ENCODE measurements at places on chromosomes 5 and 9.

GRCh38 chr9:126457175-126457547 lies 130.5 kb downstream of the MVB12B start:
- no peak for DNase-seq

- no peak for DNase-seq
These were observed 24.0 kb upstream of the KLF9 start for GRCh38 chr9:70438341-70438928.

GRCh38 chr9:70581214-70581954 lies 166.9 kb upstream of the KLF9 start:
- DNase-seq: no peak

DNA sequence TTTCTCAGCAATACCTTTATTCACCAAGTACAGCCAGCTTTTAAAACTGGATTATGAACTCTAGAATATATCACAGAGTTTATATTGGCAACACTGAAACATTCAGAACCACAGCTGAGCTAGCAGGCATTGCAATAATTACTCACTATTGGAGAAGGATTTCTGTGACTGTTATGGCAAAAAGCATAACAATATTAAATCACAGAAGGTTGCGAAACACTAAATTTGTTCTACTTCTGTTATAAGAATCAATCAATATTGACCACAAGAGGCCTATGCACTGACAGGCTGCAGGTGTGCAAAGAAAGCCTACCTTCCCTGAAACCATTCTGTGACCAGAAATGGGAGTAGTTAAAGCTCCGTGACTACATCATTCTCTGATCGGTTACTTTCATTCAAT lies 59.2 kb downstream of the AP3B1 start:
- DNase-seq: no peak

- no peak for DNase-seq
These were observed 64.5 kb downstream of the MTREX start for GRCh38 chr5:55372130-55372925.

- DNase-seq: no peak
These were observed 153.6 kb downstream of the MSX2 start for GRCh38 chr5:174877987-174878386.

GRCh38 chr9:93860694-93861658 lies 94.2 kb downstream of the BARX1 start:
- no peak for DNase-seq

DNA sequence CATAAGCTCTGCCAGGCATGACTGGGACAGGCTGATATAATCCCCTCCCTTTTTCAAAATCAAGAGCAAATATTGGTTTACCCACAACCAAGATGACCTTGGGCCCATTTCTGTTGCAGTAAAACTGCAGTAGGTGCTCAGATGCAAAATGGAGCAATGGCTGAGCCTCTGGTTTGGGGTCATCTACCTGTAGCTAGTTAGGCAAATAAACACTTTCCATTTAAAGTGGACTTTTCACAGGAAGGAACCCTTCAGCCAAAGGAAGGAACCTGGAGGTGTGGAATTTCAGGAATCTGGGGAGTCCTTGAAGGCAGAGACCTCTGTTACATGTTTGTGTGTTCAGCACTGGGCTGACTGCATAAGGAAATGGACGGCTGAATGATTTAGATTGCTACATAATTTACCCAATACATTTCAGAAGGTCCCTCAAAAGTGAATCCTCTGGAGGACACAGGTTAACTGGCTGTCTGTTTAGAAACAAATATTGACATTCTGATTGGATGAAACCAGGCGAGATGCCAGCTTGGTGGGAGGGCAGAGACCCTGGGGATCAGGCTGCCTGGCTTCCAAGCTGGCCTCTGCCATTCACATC lies 170.1 kb upstream of the ZNF618 start:
- no peak for DNase-seq

- DNase-seq: no peak
These were observed 272.1 kb downstream of the HINT1 start for GRCh38 chr5:130893006-130893405.

GRCh38 chr5:41364346-41364745 lies 146.1 kb downstream of the PLCXD3 start:
- DNase-seq: no peak

DNA sequence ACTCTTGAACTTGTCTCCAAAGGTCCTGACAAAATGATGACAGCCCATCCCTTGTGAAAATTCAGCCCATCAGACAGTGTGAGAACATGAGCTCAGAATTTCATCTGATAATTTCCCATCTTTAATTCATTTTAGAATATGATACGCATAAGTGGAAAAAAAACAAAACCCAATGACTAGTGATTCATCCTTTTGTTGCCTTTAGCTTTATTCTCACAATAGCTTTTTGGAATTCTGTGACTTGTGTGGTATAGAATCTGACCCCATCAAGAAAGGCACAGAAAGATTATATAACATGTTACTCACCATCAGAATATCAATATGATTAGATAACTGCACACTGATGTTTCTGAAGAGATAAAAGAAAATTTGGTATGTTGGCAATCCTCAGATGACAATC lies 16.1 kb upstream of the TMED7 start:
- no peak for DNase-seq

- DNase-seq: no peak
These were observed 262.4 kb upstream of the KIF2A start for GRCh38 chr5:62043289-62044280.

DNA sequence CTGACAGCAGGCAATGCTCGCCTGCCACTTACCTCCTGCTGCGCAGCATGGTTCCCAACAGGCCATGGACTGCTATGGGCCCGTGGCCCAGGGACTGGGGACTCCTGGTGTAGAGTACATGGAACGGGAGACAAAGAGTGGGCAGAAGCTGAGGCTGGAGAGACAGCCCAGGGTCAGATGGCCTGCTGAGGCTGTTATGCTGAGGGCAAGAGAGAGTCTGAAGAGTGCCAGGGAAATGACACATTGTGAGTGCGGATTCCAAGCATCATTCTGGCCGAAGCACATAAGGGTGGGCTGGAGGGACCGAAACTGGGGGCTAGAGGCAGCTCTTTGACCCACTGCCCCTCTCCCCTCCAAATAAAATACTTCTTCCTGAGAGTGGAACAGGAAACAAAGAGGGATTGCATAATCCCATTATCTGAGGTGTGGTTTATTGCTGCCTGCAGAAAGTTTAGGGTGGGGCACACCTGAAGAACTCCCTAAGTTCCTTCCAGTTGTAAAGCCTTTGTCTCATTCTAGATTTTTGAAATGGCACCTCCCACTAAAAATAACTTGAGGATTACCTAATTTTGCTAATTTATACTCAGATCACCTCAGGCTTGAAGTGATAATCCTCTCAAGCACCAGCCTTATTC lies 158.1 kb downstream of the ATP10B start:
- DNase-seq: no peak

DNA sequence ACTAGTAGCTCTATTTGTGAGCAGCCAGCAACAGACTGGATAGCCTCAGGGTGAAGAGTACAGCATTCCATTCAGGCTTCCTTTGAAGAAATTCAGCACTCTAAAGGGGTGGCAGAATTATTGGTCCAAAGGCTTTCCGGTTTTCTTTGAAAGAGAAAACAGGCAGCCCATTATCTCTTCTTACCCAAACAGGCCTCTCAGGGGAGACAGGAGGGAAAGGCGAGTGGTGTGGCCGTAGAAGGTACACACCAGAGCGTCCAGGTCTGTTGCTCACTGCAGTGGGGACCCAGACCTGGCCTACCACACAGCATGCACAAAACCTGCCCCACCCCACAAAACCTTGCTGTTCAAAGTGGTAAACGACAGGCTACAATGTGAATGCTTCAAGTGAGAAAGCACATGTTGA lies 83.3 kb downstream of the ZNF608 start:
- DNase-seq: no peak

- no peak for DNase-seq
These were observed 118.4 kb downstream of the ARHGAP26 start for GRCh38 chr5:142888469-142889085.

DNA sequence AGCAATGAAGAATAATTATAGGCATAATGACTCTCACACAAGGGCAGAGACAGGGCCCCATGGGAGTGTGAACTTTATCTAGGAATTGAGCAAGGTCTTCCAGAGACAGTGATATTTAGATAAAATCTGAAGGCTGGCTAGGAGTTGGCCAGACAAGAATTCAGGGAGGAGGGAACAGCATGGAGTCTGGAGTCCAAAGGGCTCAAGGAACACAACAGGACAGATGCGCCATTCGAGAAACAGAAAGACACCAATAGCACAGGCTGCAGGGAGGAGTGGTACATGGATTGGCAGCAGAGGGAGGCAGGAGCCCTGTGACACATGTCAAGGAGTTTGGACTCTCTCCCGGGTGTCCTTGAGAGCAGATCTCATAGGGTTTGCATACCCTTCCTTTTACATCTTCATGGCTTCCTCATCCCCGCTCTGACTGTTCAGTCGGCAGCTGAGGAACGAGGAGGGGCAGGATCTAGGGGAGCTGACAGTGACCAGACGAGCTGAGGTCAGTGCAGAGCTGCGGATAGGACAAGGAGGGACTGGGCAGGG lies 64.0 kb upstream of the XPA start:
- DNase-seq: no peak

DNA sequence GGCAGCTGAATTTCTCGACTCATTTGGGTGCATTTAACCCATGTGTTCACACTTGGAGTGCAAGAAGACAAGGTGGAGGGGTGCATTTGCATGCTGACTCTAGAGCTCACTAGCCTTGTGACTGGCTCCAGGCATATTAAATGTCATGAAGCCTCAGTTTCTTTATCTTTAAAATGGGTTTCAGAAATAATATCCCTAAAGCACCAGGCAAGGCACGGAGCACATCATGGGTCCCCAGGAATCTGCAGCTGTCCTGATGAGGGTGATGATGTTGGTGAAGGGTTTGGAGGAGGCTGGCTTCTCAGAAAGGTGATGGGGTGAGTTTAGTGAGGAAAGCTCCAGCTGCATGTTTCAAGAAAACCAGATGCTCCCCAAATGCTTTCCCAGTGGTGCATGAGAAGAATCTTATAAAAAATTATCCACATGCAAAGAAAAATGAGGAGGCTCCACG lies 14.8 kb downstream of the STC2 start:
- no peak for DNase-seq

GRCh38 chr5:142183561-142183960 lies 75.0 kb downstream of the NDFIP1 start:
- DNase-seq: no peak

DNA sequence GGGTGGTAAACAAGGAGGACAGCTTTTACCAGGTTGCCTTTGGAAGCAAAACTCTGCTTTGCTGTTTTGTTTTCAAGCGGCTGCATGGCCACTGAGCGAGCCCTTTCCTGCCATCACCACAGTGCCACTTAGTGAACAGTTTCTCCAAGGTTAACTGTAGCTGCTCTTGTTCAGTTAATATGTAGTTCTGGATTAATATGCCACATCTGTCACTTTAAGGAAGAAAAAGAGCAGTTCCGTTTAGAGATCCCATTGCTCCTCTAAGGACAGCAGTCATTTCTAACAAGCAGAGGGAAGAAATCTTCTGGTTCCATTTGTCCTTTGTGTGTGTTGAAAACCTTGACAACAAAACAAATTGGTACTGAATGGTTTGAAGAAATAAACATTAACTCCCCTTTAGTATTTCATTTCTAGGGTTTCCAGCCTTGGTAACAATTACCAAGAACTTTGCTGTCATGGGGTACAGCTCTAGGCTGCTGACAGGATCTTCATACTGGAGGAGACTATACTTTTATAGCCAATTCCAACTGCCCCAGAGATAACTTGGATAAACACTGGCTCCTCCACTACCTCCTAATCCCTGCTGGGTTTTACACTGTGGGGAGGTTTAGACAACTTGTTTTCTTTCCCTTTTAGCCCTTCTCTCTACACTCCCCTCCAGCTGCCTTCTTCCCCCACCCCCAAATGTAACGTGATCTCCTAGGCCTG lies 10.3 kb upstream of the ABL1 start:
- DNase-seq: no peak
